ENCODE measurements at places on chromosomes 3 and 15. TPM values are rescaled to one million over a fixed set of nuclear protein-coding genes. Genes with fewer than 3 reads are reported as not detected.

Gene SOX2
- total RNA-seq: not detected

Gene C2CD4A
- total RNA-seq: not detected

Gene GOLGA8S
- under 0.01 TPM for total RNA-seq

Gene STAC
- total RNA-seq: 6.8 TPM

Gene TTLL13
- total RNA-seq: not detected

Gene CHL1
- total RNA-seq: 2.1 TPM

Gene GRK7
- total RNA-seq: not detected

Gene CHRNB4
- not detected for total RNA-seq

Gene UNC13C
- not detected for total RNA-seq

Gene SEMA7A
- total RNA-seq: 2.3 TPM

Gene APOD
- 2.1 TPM for total RNA-seq

Gene BTD
- 18.0 TPM for total RNA-seq

Gene CFAP100
- not detected for total RNA-seq

Gene TICRR
- total RNA-seq: 1.2 TPM

Gene CYP1A2
- not detected for total RNA-seq

Gene ZBBX
- total RNA-seq: not detected

Gene CCDC9B
- 38.0 TPM for total RNA-seq

Gene TTC23
- total RNA-seq: 30.4 TPM

Gene TAGLN3
- total RNA-seq: 0.51 TPM

Gene MEX3B
- total RNA-seq: 8.1 TPM

Gene TXNRD3
- total RNA-seq: 10.3 TPM

Gene TP63
- not detected for total RNA-seq

Gene KLHL18
- total RNA-seq: 20.1 TPM

Gene GMPPB
- 13.6 TPM for total RNA-seq

Gene LEKR1
- total RNA-seq: 0.26 TPM

Gene CYP8B1
- total RNA-seq: not detected

Gene ISLR
- total RNA-seq: 14.0 TPM

Gene AGTR1
- total RNA-seq: 1.5 TPM

Gene CLSTN2
- total RNA-seq: under 0.01 TPM

Gene EPHB1
- 0.50 TPM for total RNA-seq

Gene SEMA6D
- total RNA-seq: 13.4 TPM

Gene FAM3D
- not detected for total RNA-seq

Gene FBXL22
- 0.50 TPM for total RNA-seq

Gene GP5
- total RNA-seq: 0.17 TPM

Gene BUB1B
- 5.4 TPM for total RNA-seq

Gene AMT
- 2.6 TPM for total RNA-seq

Gene BBX
- total RNA-seq: 71.2 TPM

Gene C15orf39
- 2.3 TPM for total RNA-seq

Gene COL7A1
- 36.7 TPM for total RNA-seq

Gene FAM81A
- 0.33 TPM for total RNA-seq

Gene ITIH4
- 2.6 TPM for total RNA-seq

Gene FETUB
- not detected for total RNA-seq

All from fibroblast of lung (primary cell).